ENCODE measurements at places on chromosomes 11 and 22. TPM values are rescaled to one million over a fixed set of nuclear protein-coding genes. Genes with fewer than 3 reads are reported as not detected.

GLB1L3 gene
- total RNA-seq: 0.12 TPM

ACR gene
- 1.4 TPM for total RNA-seq

- no peak for DNase-seq
These were observed 59.3 kb upstream of the CLMP start for GRCh38 chr11:123254357-123254756.

SLC22A6 gene
- not detected for total RNA-seq

ZNRF3 gene
- total RNA-seq: 13.1 TPM

OR4C3 gene
- not detected for total RNA-seq

GRCh38 chr11:13354335-13354734 lies 76.7 kb downstream of the BMAL1 start:
- DNase-seq: no peak

DNA sequence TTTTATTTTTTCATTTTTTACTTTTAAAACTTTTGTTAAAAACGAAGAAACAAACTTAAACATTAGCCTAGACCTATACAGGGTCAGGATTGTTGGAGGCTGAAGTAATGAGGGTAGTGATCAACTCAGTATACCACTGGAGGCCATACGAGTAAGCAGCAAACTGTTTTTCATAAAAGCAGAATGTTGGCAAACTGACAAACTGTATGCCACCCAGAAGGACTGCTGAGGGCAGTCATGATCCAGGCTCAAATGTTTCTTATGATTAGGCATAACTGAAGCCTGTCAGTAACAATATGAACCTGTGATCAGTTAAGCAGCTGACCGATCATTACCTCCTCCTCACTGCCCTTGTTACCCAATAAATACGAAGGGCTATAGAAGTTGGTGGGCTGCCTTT lies 10.2 kb upstream of the SC5D start:
- no peak for DNase-seq

DNA sequence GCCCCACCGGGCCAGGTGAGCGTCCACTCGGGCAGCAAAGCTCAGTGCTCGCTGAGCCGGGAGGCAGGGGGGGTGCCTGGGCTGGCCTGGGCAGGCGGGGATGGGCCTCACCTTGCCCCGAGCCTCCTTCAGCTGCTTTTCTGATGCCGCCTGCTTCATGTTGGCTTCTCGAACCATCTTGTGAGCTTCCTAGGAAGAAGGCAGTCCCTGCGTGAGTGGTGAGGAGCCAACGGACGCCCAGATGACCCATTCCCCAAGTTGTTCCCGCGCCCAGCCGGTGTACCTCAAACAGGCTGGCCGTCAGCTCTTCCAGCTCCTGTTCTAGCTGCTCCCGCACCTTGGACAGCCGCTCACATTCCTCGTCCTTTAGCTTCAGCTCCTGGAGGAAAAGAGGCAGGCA lies 10.1 kb downstream of the RAB3IL1 start:
- no peak for DNase-seq

- peak; percentile 33 for DNase-seq
These were observed 446 bp downstream of the VSTM5 start for GRCh38 chr11:93849751-93850593.

GRCh38 chr11:101127197-101127698 lies 2.4 kb downstream of the PGR start:
- peak; percentile 27 for DNase-seq

DNA sequence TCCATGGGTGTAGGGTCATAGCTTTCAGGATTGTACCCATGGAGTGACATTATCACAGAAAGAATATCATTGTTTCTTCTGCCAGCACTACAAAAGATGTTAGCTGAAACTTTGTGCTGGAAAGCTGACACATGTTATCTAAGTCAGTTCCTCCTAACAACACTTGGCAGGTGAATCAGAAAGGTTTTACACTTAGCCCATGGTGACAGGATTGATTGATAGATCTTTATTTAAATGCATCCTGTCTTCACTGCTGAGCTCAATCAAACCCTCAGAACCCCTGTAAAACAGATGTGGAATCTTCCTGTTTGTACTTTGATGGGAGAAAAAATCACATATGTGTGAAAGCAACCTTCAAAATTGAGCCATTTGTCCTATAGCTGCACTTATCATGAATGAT lies 811.5 kb upstream of the ANO3 start:
- no peak for DNase-seq

- DNase-seq: no peak
These were observed 13.7 kb downstream of the CYP2D6 start for GRCh38 chr22:42116848-42117424.

GRCh38 chr11:87767615-87768014 lies 407.6 kb downstream of the RAB38 start:
- no peak for DNase-seq

GRCh38 chr22:27810609-27811151 lies 9.1 kb upstream of the MN1 start:
- DNase-seq: peak; percentile 71

MAJIN gene
- total RNA-seq: not detected

- no peak for DNase-seq
These were observed 66.8 kb downstream of the TCF20 start for GRCh38 chr22:42203609-42204008.

DNA sequence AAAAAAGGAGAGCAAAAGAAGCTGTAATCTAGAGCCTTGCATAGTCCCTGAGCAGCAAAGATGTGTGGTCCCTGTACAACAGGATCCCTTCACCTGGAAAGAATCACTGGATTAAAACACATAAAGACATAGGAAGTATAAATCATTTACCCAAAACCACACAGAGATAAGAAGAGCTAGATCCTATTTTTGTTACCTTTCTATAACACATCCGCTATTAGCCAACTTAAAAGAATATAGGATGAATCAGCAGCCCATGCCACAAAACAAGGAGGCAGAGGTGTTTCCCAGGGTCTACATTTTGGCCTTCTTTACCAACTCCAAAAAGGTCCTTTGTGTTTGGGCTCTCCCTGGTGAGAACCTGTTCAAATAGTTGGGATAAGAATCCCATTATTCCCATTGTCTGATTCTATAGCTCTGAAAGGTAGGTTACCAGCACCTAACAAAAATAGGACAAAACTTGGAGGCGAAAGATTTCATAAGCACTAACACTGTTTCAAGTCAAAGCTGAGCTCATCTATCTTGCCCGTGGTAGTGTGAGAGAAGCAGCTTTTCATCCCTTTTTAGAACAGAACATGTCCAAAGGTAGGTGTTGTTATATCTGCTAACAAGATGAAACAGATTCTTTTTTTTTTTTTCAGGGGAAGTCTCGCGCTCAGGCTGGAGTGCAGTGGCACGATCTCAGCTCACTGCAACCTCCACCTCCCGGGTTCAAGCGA lies 26.8 kb downstream of the PAK1 start:
- DNase-seq: no peak

HOATZ gene
- not detected for total RNA-seq

OR51I2 gene
- total RNA-seq: not detected

GRCh38 chr22:45524157-45524556 lies 21.5 kb downstream of the FBLN1 start:
- DNase-seq: no peak

All from left lung (tissue), 14 donors.